Esophagus muscularis mucosa (tissue), 4 donors: ENCODE measurements at places on chromosomes 1 and 21. TPM values are rescaled to one million over a fixed set of nuclear protein-coding genes. Genes with fewer than 3 reads are reported as not detected.

SELENOF gene
- total RNA-seq = 76.8 TPM

FCRLB gene
- 0.34 TPM for total RNA-seq

DNAJC6 gene
- 4.3 TPM for total RNA-seq

SLAMF8 gene
- 4.6 TPM for total RNA-seq

TSPAN2 gene
- total RNA-seq = 35.8 TPM

DNA sequence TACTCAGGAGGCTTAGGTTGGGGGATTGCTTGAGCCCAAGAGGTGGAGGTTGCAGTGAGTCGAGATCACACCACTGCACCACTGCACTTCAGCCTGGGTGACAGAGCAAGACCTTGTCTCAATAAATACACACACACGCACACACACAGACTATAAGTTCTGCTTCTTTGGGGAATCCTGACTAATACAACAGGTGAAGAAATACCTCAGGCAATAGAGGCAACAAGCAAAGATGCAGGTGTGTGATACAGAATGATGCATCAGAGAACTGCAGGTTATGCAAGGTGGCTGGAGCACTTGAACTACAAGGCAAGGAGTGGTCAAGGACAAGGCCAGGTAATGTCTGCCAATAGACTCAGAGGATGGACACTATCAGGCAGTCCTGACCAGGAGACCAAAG lies 117.6 kb upstream of the ZNF678 start:
- DNase-seq = no peak

- no peak for DNase-seq
These were observed 93.6 kb upstream of the ZNF678 start for GRCh38 chr1:227469708-227470107.

GRCh38 chr1:217238945-217239344 lies 391.9 kb downstream of the GPATCH2 start:
- DNase-seq = no peak

- DNase-seq = no peak
These were observed 17.3 kb downstream of the SLAMF1 start for GRCh38 chr1:160629286-160630210.

GRCh38 chr1:214102907-214103306 lies 115.1 kb downstream of the PROX1 start:
- DNase-seq = no peak

DNA sequence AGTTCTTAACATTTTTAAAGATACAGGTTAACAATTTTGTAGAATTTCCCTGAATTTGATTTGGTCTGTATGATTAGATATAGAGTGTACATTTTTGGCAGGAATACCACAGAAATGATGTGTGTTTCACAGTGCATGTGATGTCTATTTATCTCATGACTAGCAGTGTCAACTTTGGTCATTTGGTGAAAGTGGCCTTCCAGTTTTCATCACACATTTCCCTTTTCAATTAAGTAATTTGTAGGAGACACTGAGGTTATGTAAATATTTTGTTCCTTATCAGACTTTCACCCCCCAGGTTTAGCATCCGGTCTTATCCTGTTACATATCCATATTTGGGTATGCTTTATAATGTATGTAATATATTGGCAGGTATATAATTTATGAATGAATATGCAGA lies 41.8 kb downstream of the MAP3K7CL start:
- DNase-seq = no peak

DNA sequence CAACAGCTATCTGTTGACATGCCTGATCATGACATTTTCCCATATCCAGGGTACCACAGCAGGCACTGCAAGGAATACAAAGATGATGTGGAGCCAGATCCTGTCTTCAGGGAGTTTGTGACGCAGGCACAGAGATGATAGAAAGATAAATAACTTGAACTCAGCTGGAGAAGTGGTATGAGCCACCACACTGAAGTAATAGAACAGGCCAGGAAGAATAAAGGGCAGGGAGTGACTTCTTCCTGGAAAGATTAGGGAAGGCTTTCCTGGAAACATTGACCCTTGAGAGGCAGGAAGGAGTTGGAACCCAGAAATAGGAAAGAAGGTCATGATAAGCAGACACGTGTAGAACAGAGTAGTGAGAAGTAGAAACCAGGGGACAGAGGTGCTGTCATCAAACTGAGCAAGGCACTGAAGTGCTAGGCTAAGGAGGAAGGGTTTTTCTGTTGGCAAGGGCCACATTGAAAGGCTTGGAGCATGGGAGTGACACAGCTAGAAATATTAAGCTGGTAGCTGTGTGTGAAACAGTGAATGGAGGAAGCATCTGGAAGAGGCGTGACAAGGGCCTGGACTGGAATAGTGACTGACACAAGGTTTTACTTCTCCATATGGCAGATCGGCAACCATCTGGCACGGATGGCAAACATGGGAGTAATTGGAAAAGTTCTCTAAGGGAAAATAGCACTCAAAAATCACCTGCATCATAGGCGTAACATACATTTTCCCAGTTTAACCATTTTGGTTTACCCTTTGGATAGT lies 68.4 kb downstream of the AK5 start:
- no peak for DNase-seq

GRCh38 chr1:1627261-1627828 lies 4.6 kb upstream of the MMP23B start:
- DNase-seq = no peak
